ENCODE measurements at places on chromosomes 5 and 9.
A peak's percentile ranks its signal among the peaks of the same experiment; 100 is the strongest.

- H3K4me3 ChIP-seq: no peak overlapping the region
- H3K36me3 ChIP-seq: no peaks in the 10 kb centered on the region
- H3K27ac ChIP-seq: no peak overlapping the region
- no peak for DNase-seq
Measured at GRCh38 chr9:115209601-115210306, 91.8 kb upstream of the TNC start.

GRCh38 chr9:121362813-121363621 is 7.0 kb downstream of the STOM start:
- H3K4me3 ChIP-seq: peak overlapping the region; percentile 8
- H3K36me3 ChIP-seq: no peaks in the 10 kb centered on the region
- H3K4me1 ChIP-seq: peaks cover 94% of the 10 kb centered on the region
- DNase-seq: no peak

DNA sequence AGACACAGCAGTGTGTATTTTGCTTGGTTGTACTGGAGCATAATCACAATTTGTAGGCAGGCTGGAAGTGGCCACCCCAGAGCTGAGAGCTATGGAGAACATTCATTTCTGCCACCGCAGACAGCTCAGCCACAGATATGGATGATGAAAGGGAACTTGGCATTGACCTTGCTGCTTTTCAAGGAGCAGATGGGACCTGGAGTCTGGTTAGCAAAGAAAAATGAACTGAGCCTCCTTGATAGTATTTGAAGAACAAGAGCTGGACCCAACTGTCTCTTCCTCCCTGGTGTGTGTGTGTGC is 395.2 kb upstream of the ZNF462 start:
- H3K4me1 ChIP-seq: no peaks in the 10 kb centered on the region
- H3K4me3 ChIP-seq: no peak overlapping the region
- no peak overlapping the region for H3K27ac ChIP-seq
- no peak for DNase-seq
- no peaks in the 10 kb centered on the region for H3K36me3 ChIP-seq

DNA sequence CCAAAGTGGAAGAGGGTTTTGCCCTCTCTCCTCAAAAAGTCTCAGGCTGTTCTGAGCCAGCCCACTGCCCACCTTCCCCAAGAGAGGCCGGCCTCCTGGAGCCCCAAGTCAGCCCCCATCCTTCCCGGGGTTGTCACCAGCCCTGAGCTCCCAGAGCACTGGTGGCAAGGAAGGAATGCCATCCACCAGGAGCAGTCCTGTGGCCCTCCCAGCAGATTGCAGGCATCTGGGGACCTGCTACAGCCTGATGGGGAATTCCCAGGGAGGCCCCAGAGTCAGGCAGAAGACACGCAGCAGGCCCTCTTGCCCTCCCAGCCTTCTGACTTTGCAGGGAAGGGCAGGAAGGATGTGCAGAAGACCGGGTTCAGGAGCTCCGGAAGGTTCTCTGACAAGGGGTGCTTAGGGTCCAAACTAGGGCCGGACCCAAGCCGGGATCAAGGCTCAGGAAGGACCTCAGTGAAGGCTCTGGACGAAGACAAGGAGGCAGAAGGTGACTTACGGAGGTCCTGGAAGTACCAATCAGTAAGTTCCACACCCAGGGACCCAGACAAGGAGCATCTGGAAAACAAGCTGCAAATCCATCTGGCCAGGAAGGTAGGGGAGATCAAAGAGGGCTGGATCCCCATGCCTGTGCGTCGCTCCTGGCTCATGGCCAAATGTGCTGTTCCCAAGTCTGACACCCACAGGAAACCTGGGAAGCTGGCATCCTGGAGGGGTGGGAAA is 3.7 kb downstream of the SPATA31E1 start:
- DNase-seq: peak; percentile 90
- no peaks in the 10 kb centered on the region for H3K27me3 ChIP-seq
- no peaks in the 10 kb centered on the region for H3K36me3 ChIP-seq
- no peaks in the 10 kb centered on the region for H3K4me1 ChIP-seq
- H3K27ac ChIP-seq: no peak overlapping the region

DNA sequence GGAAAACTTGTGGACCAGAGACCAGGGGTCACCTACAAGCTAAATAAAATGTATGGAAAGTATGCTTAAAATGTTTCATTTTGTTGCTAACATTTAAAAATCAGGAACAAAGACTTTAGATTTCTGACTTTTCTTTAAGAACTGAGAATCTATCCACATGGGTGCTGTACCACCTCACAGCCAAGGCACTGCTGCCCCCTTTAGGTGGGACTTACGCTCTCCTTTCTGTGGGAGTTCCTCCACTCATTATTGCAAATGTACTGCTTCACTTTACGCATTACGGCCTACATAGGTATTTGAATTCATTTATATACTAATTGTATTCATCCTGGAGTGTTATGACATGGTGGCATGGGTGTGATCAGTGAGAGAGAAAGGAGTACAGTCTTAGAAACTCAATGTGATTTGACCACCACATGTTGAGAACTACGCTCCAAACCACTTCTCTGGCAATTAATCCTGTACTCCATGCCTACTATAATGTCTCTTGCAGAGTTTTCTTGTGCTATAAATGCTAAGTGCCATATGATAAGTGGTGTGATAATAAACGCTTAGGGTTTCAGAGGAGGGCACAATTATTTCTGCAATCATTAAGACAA is 24.7 kb upstream of the CETN3 start:
- no peak overlapping the region for H3K4me3 ChIP-seq
- no peaks in the 10 kb centered on the region for H3K4me1 ChIP-seq
- no peak for DNase-seq
- no peak overlapping the region for H3K27ac ChIP-seq

DNA sequence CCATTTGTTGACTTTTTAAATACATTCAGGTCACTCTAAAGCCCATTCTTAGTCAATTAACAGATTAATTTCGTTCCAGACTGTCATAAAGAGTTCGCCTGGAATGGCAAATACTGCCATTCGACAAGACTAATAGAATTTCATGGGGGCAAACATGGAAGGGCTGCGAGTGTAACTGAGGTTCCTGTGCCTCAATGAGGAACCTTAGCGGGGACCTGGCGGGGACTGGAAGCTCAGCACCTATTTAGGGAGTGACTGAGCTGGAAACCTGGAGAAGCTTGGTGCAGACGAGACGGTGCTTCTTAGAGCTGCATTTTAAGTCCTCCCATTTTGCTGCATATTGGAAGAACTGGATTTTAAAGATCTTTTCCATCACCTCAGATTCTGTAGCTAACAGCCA is 3.4 kb downstream of the VCAN start:
- H3K36me3 ChIP-seq: no peaks in the 10 kb centered on the region
- peaks cover 23% of the 10 kb centered on the region for H3K4me1 ChIP-seq
- peak overlapping the region; percentile 73 for H3K27ac ChIP-seq

GRCh38 chr9:124906966-124907365 is 33.9 kb downstream of the GOLGA1 start:
- no peak overlapping the region for H3K27ac ChIP-seq
- H3K4me3 ChIP-seq: no peak overlapping the region
- H3K36me3 ChIP-seq: no peaks in the 10 kb centered on the region
- no peaks in the 10 kb centered on the region for H3K27me3 ChIP-seq
- DNase-seq: no peak

GRCh38 chr5:1410156-1411014 is 34.9 kb downstream of the SLC6A3 start:
- no peak overlapping the region for H3K4me3 ChIP-seq
- H3K36me3 ChIP-seq: no peaks in the 10 kb centered on the region
- no peaks in the 10 kb centered on the region for H3K4me1 ChIP-seq
- no peak overlapping the region for H3K27ac ChIP-seq
- no peak for DNase-seq
- H3K27me3 ChIP-seq: no peaks in the 10 kb centered on the region

GRCh38 chr5:179918742-179919486 is 11.2 kb upstream of the TBC1D9B start:
- no peaks in the 10 kb centered on the region for H3K4me1 ChIP-seq
- no peak for DNase-seq
- H3K36me3 ChIP-seq: no peaks in the 10 kb centered on the region
- H3K27ac ChIP-seq: no peak overlapping the region

DNA sequence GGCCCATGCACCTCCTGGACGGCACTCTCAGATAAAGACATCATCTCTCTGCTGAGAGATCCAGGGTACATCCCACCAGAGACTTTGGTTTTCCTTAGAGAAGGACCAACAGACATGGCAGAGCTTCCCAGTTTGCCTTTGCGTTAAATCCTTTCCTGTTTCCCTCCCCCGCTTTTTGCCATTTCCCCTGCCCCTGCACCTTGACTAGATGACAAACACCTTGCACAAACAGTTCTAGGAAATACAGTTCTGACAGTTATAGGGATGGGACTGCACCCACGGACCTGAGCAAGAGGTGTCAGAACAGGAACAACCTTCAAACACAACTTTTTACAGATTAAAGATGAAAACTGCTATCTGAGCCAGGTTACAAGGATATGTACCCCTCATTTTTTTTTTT is 288.9 kb downstream of the MSX2 start:
- no peak overlapping the region for H3K4me3 ChIP-seq
- H3K27me3 ChIP-seq: no peaks in the 10 kb centered on the region
- no peaks in the 10 kb centered on the region for H3K36me3 ChIP-seq
- H3K4me1 ChIP-seq: no peaks in the 10 kb centered on the region
- no peak for DNase-seq

GRCh38 chr5:167261309-167262100 is 1029.9 kb upstream of the WWC1 start:
- DNase-seq: no peak
- H3K27ac ChIP-seq: no peak overlapping the region
- no peak overlapping the region for H3K4me3 ChIP-seq
- H3K4me1 ChIP-seq: no peaks in the 10 kb centered on the region

DNA sequence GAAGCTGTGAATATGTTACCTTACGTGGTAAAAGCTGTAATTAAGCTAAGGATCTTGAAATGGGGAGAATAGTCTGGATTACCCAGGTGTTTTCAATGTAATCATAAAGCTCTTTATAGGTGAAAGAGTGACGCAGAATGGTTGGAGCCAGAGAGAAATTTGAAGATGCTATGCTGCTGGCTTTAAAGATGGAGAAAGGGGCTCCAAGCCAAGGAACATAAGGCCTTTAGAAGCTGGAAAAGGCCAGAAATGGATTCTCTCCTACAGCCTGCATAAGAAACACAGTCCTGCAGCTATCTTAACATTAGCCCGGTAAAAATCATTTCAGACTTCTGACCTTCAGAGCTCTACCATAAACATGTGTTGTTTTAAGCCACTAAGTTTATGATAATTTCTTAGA is 243.3 kb upstream of the VLDLR start:
- no peak overlapping the region for H3K27ac ChIP-seq
- H3K4me1 ChIP-seq: no peaks in the 10 kb centered on the region
- no peak for DNase-seq
- H3K4me3 ChIP-seq: no peak overlapping the region

DNA sequence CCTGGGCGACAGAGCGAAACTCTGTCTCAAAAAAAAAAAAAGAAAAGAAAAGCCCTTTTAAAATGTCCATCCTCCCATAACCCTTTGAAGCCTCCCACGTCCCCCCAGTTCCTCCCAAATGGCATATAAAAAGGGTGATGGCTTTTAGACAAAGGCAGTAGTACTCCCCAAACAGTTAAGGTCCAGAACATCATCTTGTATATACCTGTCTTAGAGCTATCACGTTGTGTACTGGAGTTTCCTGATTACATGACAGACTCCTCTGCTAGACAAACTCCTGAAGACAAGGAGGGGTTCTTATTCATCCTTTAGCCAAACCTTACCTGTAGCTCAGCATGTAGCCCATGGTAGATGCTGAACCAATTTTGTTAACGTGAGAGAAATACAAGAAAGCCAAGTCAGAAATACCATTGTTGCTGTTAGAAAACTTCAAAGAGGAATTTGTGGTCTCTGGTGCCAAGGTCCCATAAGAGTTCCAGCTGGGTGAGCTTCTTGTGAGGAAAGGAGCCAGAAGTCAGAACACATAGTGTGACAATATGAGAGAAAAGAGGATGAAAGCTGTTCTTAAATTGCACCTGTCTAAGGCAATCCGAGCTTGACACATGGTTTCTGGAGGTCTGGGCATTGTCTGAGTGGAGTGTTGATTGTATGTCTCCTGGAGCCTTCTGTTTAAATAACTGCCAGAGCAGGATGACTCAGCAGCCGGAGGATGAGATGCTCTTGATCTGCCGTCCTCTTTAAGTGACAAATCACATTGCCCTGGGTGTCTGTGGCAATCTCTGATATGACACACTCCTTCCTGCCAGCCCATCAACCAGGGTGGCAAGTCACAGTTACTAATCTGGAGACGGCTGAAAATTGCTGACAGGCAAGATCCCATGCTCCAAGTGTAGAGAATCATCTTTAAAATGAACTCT is 69.1 kb downstream of the ARRDC3 start:
- no peak overlapping the region for H3K4me3 ChIP-seq
- H3K4me1 ChIP-seq: peaks cover 37% of the 10 kb centered on the region
- no peak overlapping the region for H3K27ac ChIP-seq
- DNase-seq: peak; percentile 89
- H3K36me3 ChIP-seq: no peaks in the 10 kb centered on the region

- no peak for DNase-seq
- H3K4me3 ChIP-seq: no peak overlapping the region
- no peak overlapping the region for H3K27ac ChIP-seq
- H3K4me1 ChIP-seq: no peaks in the 10 kb centered on the region
Measured at GRCh38 chr9:93037476-93037971, 21.0 kb upstream of the SUSD3 start.

DNA sequence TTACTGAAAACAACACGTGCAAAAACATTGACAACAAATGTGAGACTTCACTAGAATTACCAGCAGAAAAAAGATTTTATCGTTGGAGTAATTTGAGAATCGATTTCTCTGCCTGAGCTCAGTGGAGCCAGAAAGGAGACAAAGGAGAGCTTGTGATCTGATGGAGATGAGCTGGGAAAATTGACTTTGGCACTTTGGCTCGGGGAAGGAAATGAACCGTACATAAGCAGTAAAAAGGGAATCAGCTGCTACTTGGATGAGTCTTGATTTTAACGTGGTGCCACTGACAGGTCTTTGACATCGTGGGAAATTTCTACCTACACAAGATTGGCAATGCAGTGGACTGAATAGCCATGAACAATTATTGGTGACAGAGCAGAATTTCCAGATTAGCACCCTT is 244.7 kb upstream of the RPS23 start:
- H3K36me3 ChIP-seq: no peaks in the 10 kb centered on the region
- DNase-seq: no peak
- H3K27me3 ChIP-seq: no peaks in the 10 kb centered on the region
- H3K4me1 ChIP-seq: no peaks in the 10 kb centered on the region
- H3K4me3 ChIP-seq: no peak overlapping the region

DNA sequence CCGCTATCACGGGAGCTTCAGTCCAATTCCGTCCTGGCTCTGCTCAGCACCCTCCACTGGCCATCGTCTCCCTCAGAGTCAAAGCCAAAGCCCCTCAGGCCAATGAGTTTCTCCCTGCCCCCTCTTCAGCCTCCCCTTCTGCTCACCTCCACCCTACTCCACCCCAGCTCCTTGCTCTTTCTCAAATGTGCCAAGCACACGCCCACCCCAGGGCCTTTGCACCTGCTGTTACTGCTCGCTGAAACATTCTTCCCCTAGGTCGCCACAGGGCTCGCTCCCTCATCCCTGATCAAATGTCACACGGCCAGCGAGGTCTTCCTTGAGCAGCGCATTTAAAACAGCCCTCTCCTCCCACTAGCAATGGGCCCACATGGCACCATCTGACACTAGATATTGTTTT is 6.3 kb upstream of the ENG start:
- no peak overlapping the region for H3K27ac ChIP-seq
- H3K4me1 ChIP-seq: peaks cover 29% of the 10 kb centered on the region
- no peak overlapping the region for H3K4me3 ChIP-seq
- DNase-seq: no peak
- no peaks in the 10 kb centered on the region for H3K36me3 ChIP-seq
- no peaks in the 10 kb centered on the region for H3K27me3 ChIP-seq
